Stimulated activated CD4-positive, alpha-beta T cell treated with anti-CD3 and anti-CD28 coated beads, Interleukin-15, amount 100 ng/mL, for 24 hours (primary cell): ENCODE measurements at places on chromosomes 1 and 21.

GRCh38 chr1:2049225-2049717, 940 bp upstream of the PRKCZ start:
- peak; percentile 19 for DNase-seq

DNA sequence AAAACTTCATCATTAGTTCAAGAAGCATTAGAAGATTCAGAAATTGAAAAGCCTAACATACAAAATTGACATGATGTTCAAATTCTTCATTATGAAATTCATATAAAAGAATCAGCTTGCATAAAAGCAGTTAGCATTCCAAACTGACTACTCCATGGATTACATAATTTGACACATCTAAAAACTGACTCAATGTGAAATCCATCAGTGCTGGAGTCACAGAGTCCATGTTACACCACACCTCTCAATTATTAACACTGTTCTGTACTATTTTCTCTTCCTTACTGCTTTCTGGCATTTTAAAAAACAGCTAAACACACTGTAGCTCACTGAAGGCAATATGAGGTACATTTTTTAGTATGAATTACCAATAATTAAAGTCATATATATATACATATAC, 28.0 kb downstream of the ARHGAP29 start:
- no peak for DNase-seq

GRCh38 chr1:243930822-243931671, 81.0 kb upstream of the AKT3 start:
- DNase-seq: no peak

- no peak for DNase-seq
Observed at GRCh38 chr1:26016953-26017545, 4.5 kb upstream of the EXTL1 start.

- DNase-seq: peak; percentile 36
Observed at GRCh38 chr1:67479146-67479891, 49.1 kb upstream of the SERBP1 start.

GRCh38 chr1:4969556-4970129, 315.2 kb downstream of the AJAP1 start:
- no peak for DNase-seq

DNA sequence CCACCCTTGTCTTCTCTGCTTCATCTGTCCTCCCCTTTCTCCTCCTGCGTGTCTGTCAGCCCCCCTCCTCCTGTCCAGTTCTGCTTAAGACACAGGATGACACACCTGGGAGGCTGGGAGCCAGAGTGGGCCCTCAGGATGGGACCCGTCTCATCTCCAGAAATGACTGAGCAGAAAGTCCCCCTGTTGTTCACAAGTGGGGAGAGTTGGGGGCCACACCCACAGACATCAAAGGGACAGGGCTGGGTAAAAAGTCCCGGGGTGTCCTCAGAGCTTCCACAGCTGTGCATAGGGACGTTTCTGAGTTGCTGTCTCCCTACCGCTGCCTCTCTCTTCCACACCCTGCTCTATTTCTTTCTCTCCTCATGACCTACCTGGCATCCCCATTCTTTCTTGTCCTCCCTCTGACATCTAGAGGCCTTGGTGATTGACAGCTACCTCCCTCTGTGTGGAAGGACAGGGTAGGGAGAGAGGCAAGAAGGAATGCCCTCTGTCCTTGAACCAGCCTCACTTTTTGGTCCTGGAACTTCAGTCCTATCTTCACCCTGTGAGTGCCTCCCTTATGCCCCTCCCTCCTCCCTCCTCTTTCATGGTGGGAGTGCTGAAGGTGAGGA, 19.5 kb upstream of the SH2D2A start:
- peak; percentile 69 for DNase-seq

GRCh38 chr1:221701570-221702186, 40.2 kb downstream of the DUSP10 start:
- no peak for DNase-seq

- no peak for DNase-seq
Observed at GRCh38 chr1:170674986-170675385, 11.1 kb downstream of the PRRX1 start.

DNA sequence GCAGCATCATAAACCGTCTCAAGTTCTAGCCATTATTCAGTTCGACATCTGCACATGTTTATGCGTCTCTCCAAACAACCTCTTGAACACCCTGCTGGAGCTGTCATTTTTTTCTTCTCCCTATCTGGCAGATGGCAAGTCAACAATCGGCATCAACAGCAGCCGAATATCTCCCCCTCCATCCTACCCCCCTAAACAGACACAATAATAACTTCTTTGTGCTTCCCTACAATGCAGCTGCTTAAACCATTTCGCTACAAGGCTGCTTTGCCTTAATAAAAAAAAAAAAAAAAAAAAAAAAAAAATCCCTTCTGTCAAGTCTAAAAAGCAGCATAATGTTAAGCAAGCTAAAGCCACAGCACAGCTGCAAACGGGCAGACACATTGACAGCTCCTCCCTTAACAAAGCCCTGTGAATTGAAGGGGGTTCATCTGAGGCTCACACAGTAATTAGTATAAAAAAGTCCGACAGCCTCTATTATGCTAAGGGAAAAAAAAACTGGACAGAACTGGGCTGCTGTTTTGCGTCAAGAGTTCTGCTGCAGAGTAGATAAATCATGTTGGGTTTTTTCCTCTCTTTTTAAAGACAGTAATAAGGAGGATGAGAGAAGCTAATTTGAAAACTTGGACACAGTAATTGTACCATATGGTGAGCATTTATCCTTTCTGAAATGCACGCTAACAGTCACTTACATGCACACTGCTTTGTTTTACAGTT, 136.4 kb downstream of the AKT3 start:
- DNase-seq: no peak

DNA sequence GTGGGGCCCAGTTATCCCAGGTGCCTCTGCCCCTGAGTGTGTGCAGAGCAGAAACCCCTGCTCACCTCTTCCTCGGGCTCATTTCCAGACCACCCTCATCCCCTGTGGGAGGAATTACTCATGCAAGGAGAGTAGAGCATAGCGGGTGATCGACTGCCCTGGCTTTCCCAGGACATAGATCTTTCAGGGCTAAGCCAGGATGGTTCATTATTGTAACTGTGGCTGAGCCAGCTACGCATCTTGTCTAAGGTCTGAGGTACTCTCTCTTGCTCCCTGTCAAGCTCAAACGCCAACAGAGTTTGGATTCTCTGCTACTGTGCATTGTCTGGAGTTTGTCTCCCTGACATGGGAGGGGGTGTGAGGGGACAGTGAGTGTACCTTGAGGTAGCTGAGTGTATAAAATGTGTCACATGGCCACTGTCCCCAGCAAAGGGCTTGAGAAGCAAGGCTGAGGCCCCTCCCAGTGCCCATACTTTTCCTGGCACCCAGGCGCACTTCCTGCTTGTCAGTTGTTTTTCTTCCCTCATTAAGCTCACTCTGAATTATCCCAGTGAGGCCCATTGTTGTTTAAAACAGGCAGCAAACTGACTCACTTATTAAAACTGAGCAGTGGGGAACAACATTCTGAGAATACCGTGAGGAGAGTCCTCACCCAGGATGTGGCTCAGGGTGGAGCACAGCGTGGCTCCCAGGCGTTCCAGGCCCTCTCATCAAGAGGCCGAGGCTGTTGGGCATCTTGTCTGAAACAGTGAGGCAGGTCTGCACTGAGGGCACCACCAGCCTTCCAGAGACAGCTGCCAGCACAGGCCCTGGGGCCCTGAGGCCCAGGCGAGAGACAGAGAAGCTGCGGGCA, 92.9 kb downstream of the LAMC2 start:
- no peak for DNase-seq

DNA sequence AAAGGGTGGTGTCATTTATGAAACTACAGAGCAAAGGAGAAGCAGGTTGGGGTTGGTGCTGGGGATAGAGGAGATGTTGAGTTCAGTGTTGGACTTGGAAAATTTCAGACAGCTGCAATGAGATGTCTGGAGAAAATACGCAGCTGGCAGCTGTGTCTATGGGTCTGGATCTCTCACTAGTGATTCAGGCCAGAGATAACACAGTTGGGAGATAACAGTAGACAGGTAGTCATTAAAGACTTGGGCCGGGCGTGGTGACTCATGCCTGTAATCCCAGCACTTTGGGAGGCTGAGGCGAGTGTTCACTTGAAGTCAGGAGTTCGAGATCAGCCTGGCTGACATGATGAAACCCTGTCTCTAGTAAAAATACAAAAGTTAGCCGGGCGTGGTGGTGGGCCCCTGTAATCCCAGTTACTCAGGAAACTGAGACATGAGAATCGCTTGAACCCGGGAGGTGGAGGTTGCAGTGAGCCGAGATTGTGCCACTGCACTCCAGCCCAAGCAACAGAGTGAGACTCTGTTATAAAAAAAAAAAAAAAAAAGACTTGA, 2.5 kb upstream of the TFAP2E start:
- no peak for DNase-seq
